ENCODE measurements at places on chromosomes 5 and 9.

GRCh38 chr5:95718203-95718602 is 12.9 kb upstream of the RHOBTB3 start:
- no peak for DNase-seq

GRCh38 chr5:121053055-121053985 is 589.2 kb downstream of the PRR16 start:
- DNase-seq = no peak

- DNase-seq = no peak
Observed at GRCh38 chr5:96709152-96709821, 47.1 kb downstream of the CAST start.

DNA sequence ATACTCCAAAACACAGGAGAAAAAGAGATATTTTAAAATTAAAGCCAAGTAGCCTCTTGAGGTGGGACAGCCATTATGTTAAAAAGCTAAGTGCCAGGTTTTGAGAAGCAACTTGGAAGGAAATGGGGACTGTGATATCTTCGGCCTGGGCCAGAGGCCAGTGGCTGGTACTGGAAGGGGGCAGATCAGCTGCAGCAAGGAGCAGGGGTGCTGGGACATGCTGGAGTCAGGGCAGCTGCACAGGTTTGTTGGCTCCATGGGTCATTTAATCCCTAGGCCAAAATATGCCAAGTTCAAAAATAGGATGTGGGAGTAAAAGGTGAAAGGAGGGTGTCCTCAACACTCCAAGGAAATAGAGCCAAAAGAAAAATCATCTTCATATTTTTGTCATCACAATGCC is 30.0 kb downstream of the ADRB2 start:
- no peak for DNase-seq
